ENCODE measurements at places on chromosomes 4 and X.

- no peak for DNase-seq
These were observed 272.4 kb upstream of the VCX start for GRCh38 chrX:7570432-7571029.

DNA sequence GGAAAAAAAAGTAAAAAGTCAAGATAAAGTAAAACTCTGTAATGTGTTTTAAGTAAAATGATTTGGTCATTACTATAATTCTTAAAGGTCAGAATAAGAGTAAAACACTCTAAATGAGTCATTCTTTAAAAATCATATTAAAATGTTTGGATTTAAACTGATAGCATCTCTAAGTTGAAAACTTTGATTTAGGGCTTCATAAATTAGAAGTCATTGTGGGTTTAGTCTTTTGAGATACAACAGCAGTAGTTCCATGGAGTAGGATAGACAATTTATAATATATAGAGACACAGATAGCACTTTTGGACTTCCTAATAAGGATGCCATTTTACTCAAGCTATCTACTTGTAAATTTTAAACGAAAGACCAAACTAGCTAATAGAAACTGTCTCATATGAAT lies 77.1 kb upstream of the PABPC4L start:
- no peak for DNase-seq

DNA sequence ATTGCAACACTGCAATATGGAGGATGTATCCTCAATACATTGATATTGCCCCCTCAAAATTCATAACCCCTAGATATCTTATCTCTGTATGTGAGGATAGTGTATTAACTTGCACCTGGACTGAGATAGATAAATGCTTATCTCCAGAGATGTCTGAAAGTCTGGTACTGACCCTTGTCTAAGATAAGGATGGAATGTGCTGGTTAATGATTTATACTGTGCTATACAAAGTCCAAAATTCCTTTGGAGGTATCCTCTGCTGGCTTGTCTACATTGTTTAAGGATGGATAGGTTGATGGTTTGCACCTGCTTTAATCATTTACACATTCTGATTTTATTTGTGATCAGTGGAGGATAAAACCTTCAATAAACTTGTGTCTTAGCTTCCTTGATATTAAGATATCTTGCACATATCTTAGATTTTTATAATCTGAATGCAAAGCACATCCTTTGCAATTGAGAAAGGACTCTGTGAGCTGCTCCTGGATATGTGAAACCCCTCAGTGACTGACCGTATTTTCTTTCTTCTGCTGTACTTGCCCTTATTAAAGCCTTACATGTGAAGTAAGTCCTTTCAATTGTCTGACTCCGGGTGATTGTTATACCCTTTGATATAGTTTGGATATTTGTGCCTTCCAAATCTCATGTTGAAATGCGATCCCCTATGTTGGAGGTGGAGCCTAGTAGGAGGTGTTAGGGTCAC lies 430.3 kb upstream of the MAOA start:
- no peak for DNase-seq

- DNase-seq, result no peak
These were observed 104.1 kb downstream of the COX7B2 start for GRCh38 chr4:46804781-46805413.

GRCh38 chrX:11751261-11751660 lies 6.8 kb upstream of the MSL3 start:
- DNase-seq, result no peak

- no peak for DNase-seq
These were observed 168.1 kb downstream of the FAT4 start for GRCh38 chr4:125482822-125483221.

DNA sequence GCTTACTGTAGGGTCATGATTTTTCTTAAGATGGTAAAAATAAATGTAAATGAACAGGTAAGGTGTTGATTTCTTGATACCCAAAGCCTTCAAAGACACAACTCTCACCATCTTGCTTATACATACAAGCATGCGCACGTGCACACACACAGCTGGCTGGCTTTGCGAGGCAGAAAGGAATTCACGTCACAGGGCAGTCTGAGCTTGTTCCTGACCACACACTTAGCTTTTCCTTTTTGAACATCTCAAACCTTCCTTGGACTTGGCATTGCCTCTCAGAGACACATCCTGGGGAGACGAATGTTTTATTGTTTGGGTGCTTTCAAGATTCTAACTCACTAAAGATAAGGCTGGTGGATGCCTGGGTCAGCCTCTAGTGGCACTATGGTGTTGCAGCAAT lies 175.0 kb downstream of the NHS start:
- no peak for DNase-seq

DNA sequence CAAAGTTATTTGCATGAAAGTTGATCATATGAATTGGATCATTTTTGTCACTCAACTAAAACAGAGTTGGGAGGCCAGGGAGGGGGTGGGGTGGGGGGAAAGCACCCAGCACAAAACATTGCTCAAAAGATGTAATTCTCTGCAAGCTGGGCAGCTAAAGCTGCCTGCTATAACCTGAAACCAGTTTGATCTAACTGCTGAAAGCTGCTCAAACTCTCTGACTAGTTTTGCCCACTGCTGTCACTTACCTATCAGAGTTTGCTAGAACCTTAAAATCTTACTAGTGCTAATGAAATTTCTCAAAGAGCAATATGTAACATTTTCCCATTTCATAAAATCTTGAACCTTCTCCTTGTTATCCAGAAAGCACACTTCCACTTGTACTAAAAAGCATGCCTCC lies 10.4 kb downstream of the CXCL8 start:
- no peak for DNase-seq

DNA sequence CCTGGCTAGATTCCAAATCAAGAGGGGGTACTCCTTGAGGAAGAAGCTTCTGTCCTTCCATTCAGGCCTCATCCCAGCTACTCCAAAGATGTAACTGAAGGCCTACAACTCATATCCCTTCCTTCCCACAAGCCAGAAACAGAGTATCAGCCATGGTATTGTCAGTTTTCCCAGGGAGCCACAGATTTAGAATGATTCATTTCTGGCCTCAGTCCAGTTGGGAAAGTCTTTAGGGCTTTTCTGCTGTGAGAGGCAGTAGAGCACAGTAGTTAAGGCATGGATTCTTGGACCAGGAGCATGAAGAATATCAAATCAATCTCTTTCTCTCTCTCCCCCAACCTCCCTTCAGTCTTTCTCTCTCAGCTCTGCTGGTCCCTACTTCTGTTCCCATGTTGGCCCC lies 505.0 kb downstream of the BCOR start:
- DNase-seq, result no peak

DNA sequence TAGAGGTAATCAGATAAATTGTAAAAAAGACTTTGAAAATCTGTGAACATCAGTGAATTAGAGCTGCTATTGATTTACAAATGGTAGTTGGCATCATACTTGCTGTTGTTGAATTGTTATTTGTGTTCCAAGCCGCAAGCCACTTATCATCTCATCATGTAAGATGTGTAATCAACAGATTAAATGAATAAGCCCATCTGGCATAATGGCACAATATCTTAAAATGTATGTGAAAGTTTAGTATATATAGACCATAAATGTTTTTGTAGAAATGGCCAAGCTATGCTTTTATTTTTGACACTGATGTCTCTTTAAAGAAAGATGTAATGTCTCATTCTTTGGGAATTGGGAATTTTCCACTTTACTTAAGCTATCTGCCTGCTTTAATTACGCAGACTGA lies 682.6 kb upstream of the GNPDA2 start:
- no peak for DNase-seq

- no peak for DNase-seq
These were observed 66.1 kb downstream of the CCKAR start for GRCh38 chr4:26424153-26424552.

DNA sequence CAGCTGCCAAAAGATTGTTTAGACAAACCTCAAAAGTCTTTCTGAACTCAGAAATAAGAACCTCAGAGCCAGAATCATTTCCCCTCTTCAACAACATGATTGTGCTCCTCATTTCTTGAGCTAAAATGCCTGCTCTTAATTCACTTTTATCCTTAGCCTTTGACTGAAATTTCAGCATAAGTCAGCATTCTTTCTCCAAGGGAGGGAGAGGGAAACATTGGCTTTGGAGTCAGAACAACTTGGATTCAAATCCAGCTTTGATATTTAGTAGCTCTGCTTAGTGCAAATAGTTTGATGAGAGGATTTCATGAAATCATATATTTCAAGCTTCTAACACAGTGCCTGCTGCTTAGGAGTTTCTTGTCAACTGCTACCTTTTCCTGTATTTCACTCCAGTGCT lies 484.6 kb upstream of the INTU start:
- DNase-seq, result no peak

- no peak for DNase-seq
These were observed 17.8 kb upstream of the SPRY1 start for GRCh38 chr4:123378794-123379193.

DNA sequence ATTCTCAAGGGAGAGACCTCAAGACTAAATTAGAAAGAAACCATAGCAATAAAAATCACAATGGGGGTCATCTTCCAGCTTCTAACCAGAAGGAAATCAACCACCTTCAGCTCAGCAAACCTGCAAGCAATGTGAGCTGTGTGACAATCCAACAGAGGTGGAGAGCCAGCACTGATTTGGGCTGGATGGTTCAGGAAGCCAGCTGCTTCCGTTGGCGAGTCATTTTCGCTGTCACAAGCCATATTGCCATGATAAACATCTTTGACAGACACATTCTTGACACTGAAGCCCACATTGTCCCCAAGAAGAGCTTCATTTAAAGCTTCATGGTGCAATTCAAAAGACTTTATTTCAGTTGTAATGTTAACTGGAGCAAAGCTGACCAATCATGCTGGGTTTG lies 22.7 kb downstream of the F8A1 start:
- no peak for DNase-seq

- DNase-seq, result no peak
These were observed 322.1 kb downstream of the TLL1 start for GRCh38 chr4:166195101-166195500.

Measured in A549 (cell line).